ENCODE measurements at places on chromosomes 7 and 10. TPM values are rescaled to one million over a fixed set of nuclear protein-coding genes. Genes with fewer than 3 reads are reported as not detected.

KAZALD1 gene
- 0.32 TPM for total RNA-seq

ECHS1 gene
- 62.6 TPM for total RNA-seq

TMEM26 gene
- not detected for total RNA-seq

GIMAP2 gene
- total RNA-seq, result 0.25 TPM

CLDN4 gene
- total RNA-seq, result 8.1 TPM

ZSCAN21 gene
- total RNA-seq, result 11.2 TPM

DTX2 gene
- total RNA-seq, result 32.1 TPM

CCDC146 gene
- total RNA-seq, result 1.7 TPM

Data from foreskin keratinocyte (primary cell).